ENCODE measurements at places on chromosomes 5 and 9.

- no peak for DNase-seq
Measured at GRCh38 chr9:6605202-6605601, 40.3 kb downstream of the GLDC start.

GRCh38 chr9:31745468-31745867 lies 639.0 kb upstream of the ACO1 start:
- DNase-seq: no peak

- DNase-seq: no peak
Measured at GRCh38 chr9:113511047-113511521, 47.6 kb downstream of the RGS3 start.

DNA sequence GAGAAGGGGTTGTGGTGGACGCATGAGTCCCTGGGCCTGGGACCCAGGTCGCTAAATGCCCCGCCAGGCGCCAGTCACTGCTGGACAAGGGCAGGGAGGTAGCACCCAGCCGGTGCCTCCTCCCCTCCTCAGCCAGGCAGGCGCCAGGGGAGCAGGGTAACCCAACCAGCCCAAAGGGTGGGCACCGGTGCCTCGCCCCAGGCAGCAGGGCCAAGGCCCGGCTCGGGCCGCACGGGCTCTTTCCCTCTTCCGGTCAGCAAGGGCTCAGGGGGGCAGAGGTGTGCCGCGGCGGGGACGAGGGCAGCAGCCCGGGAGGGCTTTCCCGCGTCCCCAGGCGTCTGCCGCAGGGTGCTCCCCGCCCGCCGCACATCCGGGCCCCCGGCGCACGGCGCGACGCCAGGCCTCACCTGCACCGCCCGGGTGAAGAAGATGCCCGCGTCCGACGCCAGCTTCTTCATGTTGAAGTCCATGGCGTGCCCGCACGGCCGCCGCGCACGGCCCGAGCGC lies 393 bp downstream of the SH3GLB2 start:
- no peak for DNase-seq

- no peak for DNase-seq
Measured at GRCh38 chr9:34484678-34485077, 26.1 kb downstream of the DNAI1 start.

- no peak for DNase-seq
Measured at GRCh38 chr5:142322747-142323479, 1.9 kb downstream of the SPRY4 start.

DNA sequence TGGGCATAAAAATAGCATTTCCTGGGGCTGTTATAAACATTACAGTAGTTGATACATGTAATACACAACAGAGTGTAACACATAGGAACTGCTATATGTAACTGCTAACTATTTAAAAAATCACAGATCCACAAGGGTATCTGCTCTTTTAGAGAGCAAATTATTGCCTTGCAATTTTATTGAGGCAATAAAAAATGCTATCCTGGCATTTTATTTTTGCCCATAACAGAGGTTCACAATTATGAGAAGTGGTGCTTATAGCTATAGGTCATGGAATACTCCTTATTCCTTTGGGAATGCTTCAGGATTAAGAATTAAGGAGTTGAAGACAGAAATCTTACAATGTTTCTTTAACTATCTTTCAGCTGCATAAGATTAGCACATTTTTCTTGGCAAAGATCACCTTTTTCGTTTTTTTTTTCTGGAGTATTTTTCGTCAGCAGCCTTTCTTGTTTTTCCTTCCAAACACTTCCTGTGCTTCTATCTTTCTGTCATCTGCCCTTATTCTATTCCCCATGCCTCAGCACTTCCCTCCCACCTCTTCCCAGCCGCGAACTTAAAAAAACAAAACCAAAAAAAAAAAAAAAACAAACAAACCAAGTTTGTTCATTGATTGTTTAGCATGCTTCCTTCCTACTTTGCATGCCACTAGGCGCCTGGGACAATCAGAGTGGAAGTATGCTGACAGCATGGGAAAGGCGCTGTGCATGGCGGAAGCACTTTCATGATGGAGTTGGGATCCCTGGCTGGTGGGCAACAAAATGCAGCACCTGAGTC lies 264.2 kb downstream of the MAST4 start:
- no peak for DNase-seq

DNA sequence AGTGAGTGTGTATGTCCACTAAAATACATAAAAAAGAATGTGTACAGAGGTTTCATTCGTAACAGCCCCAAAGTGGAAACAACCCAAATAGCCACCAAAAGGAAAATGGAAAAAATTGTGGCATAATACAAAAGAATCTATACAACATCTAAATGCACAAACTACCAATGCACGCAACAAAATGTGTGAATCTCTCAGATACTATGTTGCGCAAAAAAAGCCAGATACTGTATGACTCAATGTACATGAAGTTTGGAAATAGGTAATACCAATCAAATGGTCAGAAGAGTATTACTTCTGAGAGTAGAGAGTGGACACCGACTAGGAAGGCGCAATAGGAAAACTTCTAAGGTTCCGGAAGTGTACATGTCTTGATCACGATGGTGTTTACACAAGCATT lies 2.4 kb downstream of the XPA start:
- no peak for DNase-seq

DNA sequence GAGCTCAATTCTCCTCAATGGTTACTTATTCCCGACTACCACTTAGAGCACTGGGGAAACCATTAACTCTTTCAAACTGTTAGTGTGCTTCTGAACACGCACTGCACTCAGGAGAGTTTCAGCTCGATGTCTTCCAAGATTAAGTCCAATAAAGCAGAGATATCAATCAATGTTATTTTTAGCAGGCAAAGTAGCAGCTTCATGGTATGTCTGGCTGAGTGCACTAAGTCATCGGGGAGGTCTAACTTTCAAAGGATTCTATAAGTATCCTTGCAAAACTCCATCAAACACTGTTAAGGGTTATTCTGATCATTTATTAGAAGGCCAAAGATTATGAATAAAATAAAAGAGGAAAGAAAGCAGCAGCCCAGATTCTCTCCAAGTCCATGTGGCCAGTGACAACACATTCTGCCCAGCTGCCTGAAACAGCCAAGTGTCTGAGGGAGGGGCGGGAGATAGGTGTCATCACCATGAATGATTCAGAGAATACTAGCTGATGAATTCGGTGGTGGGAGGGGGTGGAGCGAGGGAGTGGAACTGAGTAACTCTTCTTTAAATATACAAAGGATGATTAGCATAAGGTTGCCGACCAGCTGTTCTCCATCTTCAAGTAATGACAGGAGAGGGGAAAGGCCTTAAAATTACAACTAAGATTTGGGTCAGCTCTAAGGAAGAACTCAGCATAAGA lies 21.3 kb downstream of the NREP start:
- DNase-seq: no peak

- DNase-seq: no peak
Measured at GRCh38 chr9:135165003-135165711, 77.7 kb downstream of the OLFM1 start.

DNA sequence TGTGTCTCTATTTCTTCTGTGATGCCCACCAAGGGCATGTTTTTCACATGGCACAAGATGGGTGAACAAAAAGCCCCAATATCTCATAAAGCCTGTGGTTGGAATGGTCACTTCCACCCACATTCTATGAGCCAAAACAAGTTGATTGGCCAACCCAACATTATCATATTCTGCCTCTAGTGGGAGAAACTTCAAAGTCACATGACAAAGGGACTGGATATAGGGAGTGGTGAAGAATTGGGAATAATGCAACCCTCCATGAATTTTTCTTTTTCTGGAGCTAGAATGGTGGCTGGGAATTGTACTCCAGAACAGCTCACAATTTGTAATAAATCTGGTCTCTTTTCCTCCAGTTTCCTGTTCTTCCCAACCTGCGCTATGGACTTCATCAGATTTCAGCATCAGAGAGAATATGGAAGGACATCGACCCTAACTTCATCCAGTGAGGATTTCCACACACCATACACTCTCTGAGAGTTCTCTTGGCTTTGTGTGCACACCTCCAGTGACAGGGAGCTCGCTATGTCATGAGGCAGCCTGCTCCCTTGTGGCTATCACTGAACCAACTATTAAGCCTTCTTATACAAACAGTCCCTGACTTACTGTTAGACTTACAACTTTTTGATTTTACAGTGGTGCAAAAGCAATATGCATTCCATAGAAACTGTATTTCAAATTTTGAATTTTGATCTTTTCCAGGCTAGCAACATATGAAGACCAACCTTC lies 12.0 kb upstream of the B4GALT1 start:
- no peak for DNase-seq

DNA sequence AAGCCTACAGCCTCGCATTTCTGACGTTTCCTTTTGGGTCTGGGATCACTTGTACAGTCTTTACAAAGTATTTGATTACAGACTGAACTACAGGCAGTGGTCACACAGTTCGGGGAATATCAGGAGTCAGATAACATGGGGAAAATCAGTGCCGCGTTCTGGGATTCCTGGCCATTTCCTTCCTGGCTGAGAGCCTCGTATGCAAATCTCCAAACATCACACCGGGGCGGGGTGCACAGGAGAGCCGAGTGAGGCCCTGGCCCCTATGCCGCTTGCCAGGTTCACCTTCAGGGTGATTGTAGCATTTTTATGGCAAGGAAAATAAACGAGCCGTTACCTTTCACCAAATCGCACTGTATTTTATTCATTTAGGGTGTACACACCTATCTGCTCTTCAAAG lies 29.6 kb upstream of the SLC9A3 start:
- no peak for DNase-seq

DNA sequence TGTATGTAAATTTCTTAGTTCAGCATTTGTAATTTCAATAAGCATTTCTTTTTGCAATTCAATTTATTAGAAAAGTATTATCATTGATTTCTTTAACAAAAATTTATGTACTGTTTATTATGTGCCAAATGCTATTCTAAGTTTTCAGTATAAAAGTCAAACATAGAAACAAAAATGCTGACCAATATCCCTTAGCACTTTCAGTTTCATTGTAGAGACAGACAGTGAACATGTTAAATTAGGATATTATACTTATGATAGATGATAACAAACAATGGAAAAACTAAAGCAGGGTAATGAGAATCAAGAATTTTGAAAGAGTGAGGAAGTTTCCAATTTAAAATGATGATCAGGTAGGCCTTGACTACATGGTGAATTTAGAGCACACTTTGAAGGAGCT lies 1106.0 kb downstream of the TAF11L14 start:
- DNase-seq: no peak

GRCh38 chr9:99822109-99822805 lies 572 bp downstream of the NR4A3 start:
- no peak for DNase-seq

Data from stimulated activated CD8-positive, alpha-beta memory T cell treated with anti-CD3 and anti-CD28 coated beads, Interleukin-15, amount 100 ng/mL, for 1 hour (primary cell).